Choroid plexus epithelial cell (primary cell): ENCODE measurements at places on chromosomes 16 and 17.

- no peak for DNase-seq
Observed at GRCh38 chr17:33964344-33964979, 290.6 kb upstream of the CCL2 start.

- DNase-seq: peak; percentile 64
Observed at GRCh38 chr16:726438-727290, at the start of the genes CCDC78 and HAGHL. Gene CCDC78, minus strand, starts transcription at chr16:726443. Its CDS starts 76 bp downstream, at chr16:726367. Gene HAGHL, plus strand, starts transcription at chr16:727106. Its CDS starts 404 bp downstream, at chr16:727510.

GRCh38 chr16:87046235-87046634 lies 271.0 kb downstream of the C16orf95 start:
- no peak for DNase-seq

- no peak for DNase-seq
Observed at GRCh38 chr17:60862482-60862881, 184.8 kb downstream of the BCAS3 start.

DNA sequence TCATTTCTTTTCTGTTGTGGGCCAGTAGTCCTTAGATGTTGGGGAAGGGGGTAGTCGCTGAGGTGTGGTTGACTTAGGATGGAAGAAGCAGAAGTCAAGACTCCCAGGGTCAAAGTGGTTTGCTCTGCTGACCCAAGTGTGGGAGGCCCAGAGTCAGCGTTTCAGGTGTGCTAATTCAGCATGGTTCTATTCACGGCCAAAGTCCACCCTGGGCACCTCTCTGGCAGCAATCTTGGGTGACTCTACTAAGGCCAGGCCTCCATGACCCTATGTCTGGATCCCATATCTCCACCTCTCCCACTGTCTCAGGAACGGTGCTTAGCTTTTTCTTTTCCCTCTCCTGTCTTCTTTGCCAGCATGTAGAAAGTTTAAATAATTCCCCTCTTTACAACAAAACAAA lies 32.9 kb downstream of the MAPT start:
- no peak for DNase-seq

GRCh38 chr17:61457226-61457983 lies 5.2 kb downstream of the TBX4 start:
- no peak for DNase-seq
